CD4-positive, alpha-beta T cell treated with Interleukin-4 for 4 hours (primary cell): ENCODE measurements at places on chromosomes 16 and 17.

DNA sequence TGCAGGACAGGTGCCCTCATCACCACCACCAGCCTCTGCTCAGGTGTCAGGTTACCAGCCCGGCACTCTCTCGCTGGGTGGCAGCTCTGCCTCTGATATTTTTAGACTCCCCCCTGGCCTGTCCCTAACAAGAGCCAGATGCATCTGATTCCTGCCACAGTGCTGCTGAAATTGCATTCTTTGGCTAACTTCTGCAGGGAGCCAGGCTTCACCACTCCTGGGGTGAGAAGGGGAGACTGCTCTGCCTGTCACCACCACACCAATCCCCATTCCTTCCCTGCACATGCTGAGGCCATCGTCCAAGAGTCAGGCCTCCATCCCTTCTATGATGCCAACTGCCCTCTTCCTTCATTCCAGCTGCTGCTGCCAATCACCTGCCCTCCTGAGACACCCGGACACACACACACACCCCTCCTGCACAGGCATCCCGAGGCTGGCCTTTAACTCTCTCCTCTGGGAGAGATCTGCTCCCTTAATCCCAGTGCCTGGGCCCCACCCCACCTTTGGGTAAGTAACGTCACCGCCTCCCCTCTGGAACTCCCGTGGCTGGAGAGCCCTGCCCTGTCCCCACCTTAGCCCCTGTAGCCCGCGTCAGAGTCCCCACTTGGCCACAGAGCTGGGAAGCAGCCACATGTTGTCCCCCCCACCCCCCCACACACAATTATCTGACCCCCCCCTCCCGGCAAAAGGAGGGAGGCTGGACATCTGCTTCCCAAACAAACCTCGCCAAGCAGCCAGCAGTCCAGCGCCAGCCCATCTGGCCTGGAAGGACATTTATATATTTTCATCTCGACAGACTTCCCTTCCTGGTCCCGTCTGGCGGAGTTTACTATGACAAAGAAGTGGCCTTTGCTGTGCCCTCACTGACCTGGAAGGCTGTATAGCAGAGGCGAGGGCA is 2.8 kb downstream of the EMP2 start:
- DNase-seq = no peak

DNA sequence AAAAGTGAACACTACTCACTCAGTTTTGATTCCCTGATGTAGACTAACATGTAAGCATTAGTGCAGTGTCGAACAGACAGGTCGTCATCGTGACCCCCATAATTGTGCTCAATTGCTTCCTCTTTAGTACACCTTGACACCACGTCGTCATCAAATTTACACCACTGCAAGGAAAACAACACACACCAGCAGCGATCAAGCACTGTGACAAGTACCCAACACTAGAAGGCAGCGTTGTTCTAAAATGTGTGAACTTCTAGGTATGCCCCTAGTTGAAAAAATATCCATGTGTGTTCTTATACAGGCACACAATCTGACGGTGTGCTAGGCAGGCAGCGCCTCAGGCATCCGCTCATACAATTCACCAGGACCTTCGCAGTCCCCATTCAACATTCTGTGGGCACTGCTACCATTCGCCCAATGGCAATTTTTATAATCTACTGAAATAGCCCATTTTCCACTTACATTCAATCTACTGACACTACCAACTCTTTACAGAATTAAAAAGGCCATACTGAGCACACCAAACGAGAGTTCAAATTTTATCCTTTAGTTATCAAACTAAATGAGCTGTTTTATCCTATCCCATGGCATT is 23.1 kb downstream of the LITAFD start:
- DNase-seq = peak; percentile 16

GRCh38 chr16:77227745-77228144 is 28.5 kb downstream of the SYCE1L start:
- DNase-seq = no peak

GRCh38 chr16:81718637-81719036 is 60.5 kb upstream of the PLCG2 start:
- DNase-seq = peak; percentile 11
